ENCODE measurements at places on chromosomes 4 and X.

DNA sequence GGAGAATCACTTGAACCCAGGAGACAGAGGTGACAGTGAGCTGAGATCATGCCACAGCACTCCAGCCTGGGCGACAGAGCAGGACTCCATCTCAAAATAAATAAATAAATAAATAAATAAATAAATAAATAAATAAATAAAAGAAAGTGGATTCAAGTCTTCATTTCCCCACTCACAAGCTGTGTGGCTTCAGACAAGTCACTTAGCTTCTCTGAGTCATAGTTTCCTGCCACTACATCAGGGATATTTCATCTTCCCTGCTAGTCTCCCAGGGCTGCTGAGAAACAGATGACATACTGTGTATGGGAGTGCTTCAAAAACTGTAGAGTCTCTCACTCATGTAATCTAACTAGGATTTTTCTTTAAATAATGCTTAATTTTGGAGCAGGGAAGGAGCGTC lies 37.2 kb downstream of the TBC1D9 start:
- DNase-seq = no peak

GRCh38 chrX:86171366-86171765 lies 23.1 kb downstream of the DACH2 start:
- DNase-seq = no peak

GRCh38 chr4:98446499-98447375 lies 185.6 kb downstream of the RAP1GDS1 start:
- no peak for DNase-seq

- DNase-seq = no peak
Measured at GRCh38 chrX:44462850-44463249, 79.8 kb downstream of the FUNDC1 start.

- no peak for DNase-seq
Measured at GRCh38 chr4:102338405-102338804, 6.9 kb downstream of the SLC39A8 start.
